Nephron progenitor cell (in vitro differentiated cells): ENCODE measurements at places on chromosomes 7 and 10.

GRCh38 chr7:41940760-41941343 is 238.0 kb upstream of the INHBA start:
- no peak overlapping the region for H3K4me3 ChIP-seq
- H3K27ac ChIP-seq: no peak overlapping the region
- H3K27me3 ChIP-seq: peaks cover 28% of the 10 kb centered on the region
- no peaks in the 10 kb centered on the region for H3K36me3 ChIP-seq
- peaks cover 25% of the 10 kb centered on the region for H3K4me1 ChIP-seq

- no peak overlapping the region for H3K4me3 ChIP-seq
- no peak overlapping the region for H3K27ac ChIP-seq
- H3K27me3 ChIP-seq: peaks cover 6% of the 10 kb centered on the region
- no peaks in the 10 kb centered on the region for H3K36me3 ChIP-seq
- DNase-seq: no peak
- peaks cover 7% of the 10 kb centered on the region for H3K4me1 ChIP-seq
Measured at GRCh38 chr7:26250239-26250638, 41.4 kb upstream of the SNX10 start.

- no peak overlapping the region for H3K27ac ChIP-seq
- no peaks in the 10 kb centered on the region for H3K27me3 ChIP-seq
- H3K4me1 ChIP-seq: no peaks in the 10 kb centered on the region
- no peak overlapping the region for H3K4me3 ChIP-seq
- no peak for DNase-seq
Measured at GRCh38 chr10:89745903-89746302, 44.5 kb downstream of the KIF20B start.

DNA sequence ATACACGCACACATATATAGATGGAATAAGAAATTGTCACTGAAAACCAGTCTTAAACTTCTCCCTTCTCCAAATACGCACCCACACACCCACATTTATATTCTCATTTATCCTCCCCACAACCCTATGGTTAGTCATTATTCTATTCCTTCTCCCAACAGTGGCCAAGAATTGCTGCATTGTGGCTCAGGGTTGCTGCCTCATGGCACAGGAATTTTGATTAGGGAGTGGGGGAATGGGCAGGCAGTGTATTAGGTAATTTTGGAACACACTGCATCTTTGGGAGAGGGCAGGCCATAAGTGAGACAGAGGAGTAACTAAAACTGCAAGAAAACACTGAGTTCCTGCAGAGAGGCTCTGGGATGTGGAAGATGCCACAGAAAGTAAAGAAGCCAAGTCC is 35.7 kb downstream of the NAPEPLD start:
- H3K27ac ChIP-seq: peak overlapping the region; percentile 16
- H3K36me3 ChIP-seq: peaks cover 55% of the 10 kb centered on the region
- no peak overlapping the region for H3K4me3 ChIP-seq
- no peaks in the 10 kb centered on the region for H3K4me1 ChIP-seq

DNA sequence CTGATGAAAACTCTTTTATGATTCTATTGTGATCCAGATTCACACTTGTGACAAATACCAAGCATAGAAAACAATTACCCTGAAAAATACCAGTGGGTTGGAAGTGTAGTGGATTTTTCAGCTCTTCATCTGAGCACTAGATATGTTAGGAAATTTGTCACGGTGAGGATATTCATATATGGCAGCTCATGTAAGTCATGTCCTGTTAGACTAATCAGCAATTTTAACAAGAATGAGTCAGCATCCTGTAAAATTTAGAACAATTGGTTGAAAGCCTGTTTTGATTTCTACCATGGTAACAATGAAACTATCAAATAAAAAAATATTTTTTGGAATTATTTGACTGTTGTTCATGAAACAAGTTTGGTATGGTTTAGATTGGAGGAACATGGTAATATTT is 334.3 kb downstream of the CACNA2D1 start:
- H3K4me3 ChIP-seq: no peak overlapping the region
- H3K36me3 ChIP-seq: no peaks in the 10 kb centered on the region
- H3K27me3 ChIP-seq: peaks cover 2% of the 10 kb centered on the region
- H3K4me1 ChIP-seq: peaks cover 6% of the 10 kb centered on the region

DNA sequence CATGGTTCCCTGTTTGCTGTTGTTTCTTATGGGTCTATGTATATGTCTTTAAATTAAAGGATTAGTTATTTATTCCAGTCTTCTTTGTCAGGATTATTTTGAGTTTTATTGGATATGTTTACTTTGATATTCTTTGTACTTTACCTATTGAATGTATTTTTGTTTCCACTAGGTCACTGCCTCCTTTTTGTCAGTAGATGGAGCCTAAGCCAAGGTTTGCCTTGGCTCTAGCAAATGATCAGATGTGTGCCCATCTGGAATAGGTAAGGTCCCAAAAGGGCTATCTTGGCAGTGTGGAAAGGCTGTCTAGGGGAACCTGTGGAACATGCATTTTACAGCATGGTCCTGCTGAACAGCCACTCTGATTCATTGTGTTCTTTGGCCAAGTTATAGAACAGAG is 337.3 kb upstream of the GHITM start:
- H3K27ac ChIP-seq: no peak overlapping the region
- H3K36me3 ChIP-seq: no peaks in the 10 kb centered on the region
- H3K4me3 ChIP-seq: no peak overlapping the region
- H3K27me3 ChIP-seq: no peaks in the 10 kb centered on the region

- no peaks in the 10 kb centered on the region for H3K4me1 ChIP-seq
- peaks cover 11% of the 10 kb centered on the region for H3K36me3 ChIP-seq
- no peak for DNase-seq
- peaks cover 4% of the 10 kb centered on the region for H3K27me3 ChIP-seq
- no peak overlapping the region for H3K27ac ChIP-seq
Measured at GRCh38 chr7:33472348-33473025, 343.1 kb downstream of the BBS9 start.

DNA sequence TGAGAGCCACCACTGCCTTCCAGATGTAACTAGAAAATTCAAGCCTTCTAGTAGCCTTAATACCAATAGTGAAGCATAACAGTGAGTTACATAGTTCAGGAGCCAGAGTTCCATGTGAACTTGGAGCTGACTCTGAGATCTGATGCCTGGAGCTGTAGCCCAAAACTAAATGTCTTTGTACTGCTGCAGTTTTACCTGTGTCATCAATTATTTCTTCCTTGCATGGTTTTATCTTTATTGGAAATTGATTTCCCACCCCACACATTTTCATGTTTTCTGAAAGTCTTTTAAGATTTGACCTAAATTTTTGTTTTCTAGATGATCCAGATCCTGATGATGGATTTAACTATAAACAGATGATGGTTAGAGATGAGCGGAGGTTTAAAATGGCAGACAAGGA is 17.0 kb downstream of the OPN1SW start:
- no peak for DNase-seq
- H3K27ac ChIP-seq: no peak overlapping the region
- H3K36me3 ChIP-seq: peaks cover 61% of the 10 kb centered on the region
- H3K4me3 ChIP-seq: no peak overlapping the region
- no peaks in the 10 kb centered on the region for H3K27me3 ChIP-seq

DNA sequence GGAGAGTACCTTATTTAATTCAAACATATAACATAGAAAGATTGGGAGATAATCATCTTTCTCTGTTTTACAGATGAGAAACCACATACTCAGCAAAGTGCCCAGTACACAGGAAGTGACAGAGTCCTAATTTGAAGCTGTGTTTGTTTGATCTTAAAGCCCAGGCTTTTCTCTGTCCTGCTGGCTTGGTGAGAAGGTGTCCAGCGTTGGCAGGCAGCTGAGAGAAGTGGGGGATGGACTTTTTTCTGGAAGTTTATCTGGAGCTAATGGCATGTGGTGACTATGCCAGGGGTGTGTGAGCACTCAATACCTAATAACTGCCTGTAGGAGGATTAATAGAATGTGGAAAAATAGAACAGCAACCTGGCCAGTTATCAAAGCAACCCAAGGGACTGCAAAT is 60.8 kb downstream of the NPSR1 start:
- no peaks in the 10 kb centered on the region for H3K4me1 ChIP-seq
- H3K27me3 ChIP-seq: no peaks in the 10 kb centered on the region
- H3K36me3 ChIP-seq: no peaks in the 10 kb centered on the region
- no peak overlapping the region for H3K27ac ChIP-seq
- H3K4me3 ChIP-seq: no peak overlapping the region

- H3K4me3 ChIP-seq: no peak overlapping the region
- H3K36me3 ChIP-seq: no peaks in the 10 kb centered on the region
- H3K27ac ChIP-seq: peak overlapping the region; percentile 64
- peaks cover 53% of the 10 kb centered on the region for H3K4me1 ChIP-seq
Measured at GRCh38 chr7:135811506-135811905, 62.9 kb upstream of the FAM180A start.

DNA sequence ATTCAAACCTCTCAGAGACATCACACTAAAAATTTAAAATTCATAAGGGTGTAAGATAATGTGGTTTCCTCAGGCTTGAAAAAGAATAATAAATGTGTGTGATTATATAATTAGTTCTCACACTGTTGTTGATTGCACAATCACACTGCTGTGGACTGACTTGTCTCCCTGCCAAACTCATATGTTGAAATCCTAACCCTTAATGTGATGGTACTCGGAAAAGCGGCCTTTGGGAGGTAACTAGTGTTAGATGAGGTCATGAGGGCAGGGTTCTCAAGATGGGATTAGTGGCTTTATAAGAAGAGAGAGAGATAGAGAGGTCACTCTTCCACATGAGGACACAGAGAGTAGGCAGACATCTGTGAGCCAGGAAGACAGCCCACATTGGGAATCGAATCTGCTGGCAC is 128.5 kb upstream of the COL1A2 start:
- no peaks in the 10 kb centered on the region for H3K4me1 ChIP-seq
- H3K4me3 ChIP-seq: no peak overlapping the region
- peaks cover 6% of the 10 kb centered on the region for H3K27me3 ChIP-seq
- DNase-seq: no peak

DNA sequence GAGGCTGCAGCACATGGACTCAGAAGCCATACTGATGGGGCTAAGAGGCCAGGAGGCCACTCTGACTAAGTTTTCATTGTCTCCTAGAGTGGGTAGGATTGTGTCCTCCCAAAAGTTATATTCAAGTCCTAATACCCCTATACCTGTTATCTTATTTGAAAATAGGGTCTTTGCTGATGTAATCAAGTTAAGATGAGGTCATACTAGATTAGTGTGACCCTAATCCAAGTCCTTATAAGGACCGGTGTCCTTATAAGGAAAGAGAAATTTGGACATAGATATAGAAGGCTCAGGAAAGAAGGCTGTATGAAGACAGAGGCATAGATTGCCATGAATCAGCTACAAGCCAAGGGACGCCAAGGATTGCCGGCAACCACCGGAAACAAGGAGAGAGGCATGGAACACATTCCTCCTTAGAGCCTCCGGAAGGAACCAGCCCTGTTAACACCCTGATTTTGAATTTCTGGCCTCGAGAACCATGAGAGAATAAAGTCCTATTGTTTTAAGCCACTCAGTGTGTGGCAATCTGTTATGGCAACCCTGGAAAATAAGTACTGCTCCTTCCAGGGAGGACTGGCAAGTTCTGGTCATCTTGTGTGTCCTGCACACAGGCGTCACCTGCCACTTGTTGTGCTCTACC is 157.0 kb downstream of the EMX2 start:
- H3K4me3 ChIP-seq: no peak overlapping the region
- peaks cover 12% of the 10 kb centered on the region for H3K27me3 ChIP-seq
- no peaks in the 10 kb centered on the region for H3K36me3 ChIP-seq
- no peak for DNase-seq

- peaks cover 9% of the 10 kb centered on the region for H3K36me3 ChIP-seq
- H3K27ac ChIP-seq: no peak overlapping the region
Measured at GRCh38 chr7:68922850-68923249, 675.4 kb upstream of the AUTS2 start.

GRCh38 chr10:70905071-70906021 is 17.0 kb upstream of the PCBD1 start:
- peaks cover 49% of the 10 kb centered on the region for H3K4me1 ChIP-seq
- H3K27me3 ChIP-seq: peaks cover 17% of the 10 kb centered on the region
- no peak for DNase-seq
- H3K36me3 ChIP-seq: no peaks in the 10 kb centered on the region
- peak overlapping the region; percentile 84 for H3K27ac ChIP-seq

- H3K27ac ChIP-seq: no peak overlapping the region
- peak overlapping the region; percentile 91 for H3K4me3 ChIP-seq
Measured at GRCh38 chr7:5780801-5781496, 514 bp downstream of the RNF216 start.

DNA sequence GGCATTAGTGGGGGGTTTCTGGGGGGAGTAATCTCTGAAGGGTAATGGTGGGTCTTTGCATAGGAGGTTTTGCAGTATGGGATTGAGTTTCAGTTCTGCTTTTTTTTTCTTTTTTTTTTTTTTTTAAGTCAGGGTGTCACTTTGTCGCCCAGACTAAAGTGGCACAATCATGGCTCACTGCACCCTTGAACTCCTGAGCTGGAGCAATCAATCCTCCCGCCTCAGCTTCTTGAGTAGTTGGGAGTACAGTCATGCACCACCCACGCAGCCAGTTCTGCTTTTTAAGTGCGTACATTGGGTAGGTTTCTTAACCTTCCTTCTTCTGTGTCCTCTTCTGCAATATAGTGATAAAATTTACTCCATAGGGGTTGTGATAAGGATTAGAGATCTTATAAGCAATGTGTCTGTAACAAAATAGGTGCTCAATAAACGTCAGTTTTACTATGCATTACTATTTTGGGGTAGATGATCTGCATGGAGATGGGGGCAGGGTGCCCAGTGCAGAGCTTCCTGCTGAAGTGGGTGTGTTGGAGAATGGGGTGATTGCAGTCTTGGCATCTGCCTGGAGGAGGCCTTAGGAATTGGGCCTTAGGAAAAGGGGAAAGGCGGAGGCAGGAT is 9.6 kb downstream of the KAZALD1 start:
- H3K27me3 ChIP-seq: peaks cover 78% of the 10 kb centered on the region
- H3K4me1 ChIP-seq: peaks cover 57% of the 10 kb centered on the region
- no peak for DNase-seq
- H3K27ac ChIP-seq: no peak overlapping the region
- no peak overlapping the region for H3K4me3 ChIP-seq

DNA sequence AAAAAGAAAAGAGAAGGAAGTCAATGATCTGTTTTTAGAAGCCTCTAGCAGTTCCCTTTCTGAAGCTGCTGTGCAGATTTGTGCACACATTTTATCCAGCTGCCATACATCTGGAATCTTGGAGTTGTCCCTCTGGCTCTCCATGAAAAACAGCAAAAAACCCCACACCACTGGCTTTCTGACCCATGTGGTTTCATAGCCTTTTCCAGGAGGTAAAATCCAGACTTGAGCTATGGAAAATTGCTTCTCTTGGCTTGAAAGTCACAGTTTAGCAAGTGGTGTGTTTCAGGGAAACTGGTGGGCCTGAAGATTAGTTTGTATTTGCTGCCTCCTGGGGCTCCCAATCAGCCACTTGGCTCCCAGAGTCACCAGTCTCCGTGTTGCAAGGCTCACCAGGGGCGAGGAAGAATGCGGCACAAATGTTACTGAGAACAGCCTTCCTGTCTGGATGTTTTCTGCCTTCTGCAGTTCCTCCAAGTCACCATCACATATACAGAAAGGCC is 50.1 kb upstream of the ADRB1 start:
- no peak for DNase-seq
- peaks cover 12% of the 10 kb centered on the region for H3K27me3 ChIP-seq
- H3K27ac ChIP-seq: no peak overlapping the region
- H3K4me3 ChIP-seq: no peak overlapping the region
- peaks cover 19% of the 10 kb centered on the region for H3K4me1 ChIP-seq
